Sigmoid colon (tissue), 7 donors: ENCODE measurements at places on chromosomes 12 and 14. TPM values are rescaled to one million over a fixed set of nuclear protein-coding genes. Genes with fewer than 3 reads are reported as not detected.

Gene LUM
- 363 TPM for total RNA-seq

Gene KRT77
- total RNA-seq: not detected

Gene BCL7A
- 6.6 TPM for total RNA-seq

Gene COCH
- total RNA-seq: 15.1 TPM

Gene SYCP3
- not detected for total RNA-seq

Gene HOXC6
- not detected for total RNA-seq

Gene VPS33A
- total RNA-seq: 15.1 TPM

Gene ADAMTS20
- not detected for total RNA-seq

Gene POLE2
- total RNA-seq: not detected

Gene ADAM20
- total RNA-seq: 4.4 TPM

Gene RD3L
- total RNA-seq: not detected

Gene GLIPR1L1
- not detected for total RNA-seq

Gene GPR132
- total RNA-seq: 1.8 TPM

Gene AGAP2
- 0.82 TPM for total RNA-seq

Gene KRT85
- total RNA-seq: not detected

Gene KRT7
- total RNA-seq: 0.27 TPM

Gene RHOF
- 15.0 TPM for total RNA-seq

Gene LPCAT3
- total RNA-seq: 18.6 TPM

Gene ASCL1
- 0.55 TPM for total RNA-seq

Gene SPSB2
- 10.5 TPM for total RNA-seq

Gene DHH
- total RNA-seq: not detected

Gene ATF1
- 18.8 TPM for total RNA-seq

Gene CCDC175
- total RNA-seq: not detected

Gene GPR68
- total RNA-seq: 1.4 TPM

Gene CPM
- 36.5 TPM for total RNA-seq

Gene SLC7A7
- 16.1 TPM for total RNA-seq

Gene SLC39A2
- not detected for total RNA-seq

Gene MORN3
- not detected for total RNA-seq

Gene TUBA1A
- total RNA-seq: 635 TPM

Gene SOX5
- total RNA-seq: 16.3 TPM

Gene NRIP2
- 10.0 TPM for total RNA-seq

Gene POTEM
- total RNA-seq: not detected

Gene RAD51AP1
- 1.9 TPM for total RNA-seq

Gene CNTN1
- 7.6 TPM for total RNA-seq

Gene PTPRR
- 3.2 TPM for total RNA-seq

Gene LEMD3
- 17.7 TPM for total RNA-seq

Gene TSPAN19
- not detected for total RNA-seq
